ENCODE measurements at places on chromosomes 5 and 9.
A peak's percentile ranks its signal among the peaks of the same experiment; 100 is the strongest.

DNA sequence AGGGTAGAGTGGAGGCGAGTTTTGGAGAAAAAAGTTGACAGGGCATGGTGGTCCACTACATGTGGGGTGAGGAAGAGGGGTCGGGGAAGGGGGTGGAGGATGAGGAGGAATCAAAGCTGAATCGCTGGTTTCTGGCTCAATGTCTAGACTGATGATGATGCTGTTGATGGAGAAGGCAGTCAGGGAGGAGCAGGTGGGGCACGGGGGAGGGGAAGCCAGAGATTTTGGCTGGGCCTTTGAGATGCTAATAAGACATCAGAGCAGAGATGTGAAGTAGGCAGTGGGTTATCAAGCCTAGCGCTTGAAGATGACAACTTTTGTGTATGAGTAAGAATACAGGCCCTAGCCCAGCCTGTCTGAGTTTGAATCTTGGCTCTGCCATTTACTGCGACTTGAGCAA is 32.4 kb upstream of the TTC23L start:
- DNase-seq, result no peak

GRCh38 chr9:133521122-133522072 is 3.4 kb downstream of the MYMK start:
- no peak for DNase-seq

DNA sequence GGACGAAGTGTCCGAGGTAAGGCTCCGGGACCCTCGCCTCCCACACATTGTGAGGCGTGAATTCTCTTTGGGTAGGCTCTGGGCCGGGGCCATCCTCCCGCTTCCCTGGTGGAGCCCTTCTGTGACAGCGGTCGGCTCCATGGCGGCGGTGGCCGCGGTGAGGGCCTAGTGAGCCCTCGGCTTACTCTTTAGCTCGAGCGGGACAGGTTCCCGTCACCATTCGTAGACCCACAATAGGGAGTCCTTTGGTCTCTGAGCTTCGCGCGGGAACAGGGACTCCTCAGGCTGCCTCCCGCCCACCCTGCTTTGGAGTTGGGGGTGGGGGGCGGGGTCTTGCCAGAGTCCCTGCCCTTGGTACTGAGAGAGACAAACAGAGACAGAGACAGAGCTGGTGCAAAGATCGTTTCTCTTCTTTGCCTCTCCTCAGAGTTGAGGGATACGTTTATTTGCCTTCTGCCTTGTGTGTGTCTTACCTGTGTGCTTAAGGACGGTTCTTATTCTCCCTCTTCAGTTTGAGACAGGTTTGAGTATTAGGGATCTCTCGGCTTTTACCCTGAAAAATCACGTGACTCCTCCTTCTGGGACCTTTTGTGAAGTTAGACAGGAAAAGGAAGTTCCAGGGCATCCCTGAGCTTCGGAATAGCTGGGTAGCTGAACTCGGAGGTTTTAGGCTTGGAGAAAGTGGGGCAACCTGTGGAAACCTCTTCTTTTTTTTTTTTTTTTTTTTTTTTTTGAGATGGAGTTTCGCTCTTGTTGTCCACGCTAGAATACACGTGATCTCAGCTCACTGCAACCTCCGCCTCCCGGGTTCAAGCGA is 833 bp downstream of the ANKHD1 start:
- no peak for DNase-seq

DNA sequence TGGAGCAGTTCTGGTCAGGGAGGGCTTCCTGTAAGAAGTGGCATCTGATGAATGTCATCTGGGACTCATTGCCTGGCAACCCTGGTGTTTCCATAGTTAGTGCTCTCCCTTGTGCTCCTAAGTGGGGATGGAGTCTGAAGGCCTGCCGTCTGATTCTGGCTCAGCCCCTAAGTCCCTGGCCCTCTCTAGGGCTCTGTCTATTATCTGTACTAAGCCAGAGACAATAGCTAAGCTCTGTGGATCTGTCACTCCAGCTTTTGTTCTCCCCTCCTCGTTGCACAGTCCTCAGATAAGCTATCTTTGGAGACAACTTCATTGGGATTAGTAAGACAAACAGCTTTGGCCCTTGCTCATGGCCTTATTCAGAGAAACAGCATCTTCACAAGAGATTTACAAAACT is 30.6 kb upstream of the TTC1 start:
- DNase-seq, result no peak

DNA sequence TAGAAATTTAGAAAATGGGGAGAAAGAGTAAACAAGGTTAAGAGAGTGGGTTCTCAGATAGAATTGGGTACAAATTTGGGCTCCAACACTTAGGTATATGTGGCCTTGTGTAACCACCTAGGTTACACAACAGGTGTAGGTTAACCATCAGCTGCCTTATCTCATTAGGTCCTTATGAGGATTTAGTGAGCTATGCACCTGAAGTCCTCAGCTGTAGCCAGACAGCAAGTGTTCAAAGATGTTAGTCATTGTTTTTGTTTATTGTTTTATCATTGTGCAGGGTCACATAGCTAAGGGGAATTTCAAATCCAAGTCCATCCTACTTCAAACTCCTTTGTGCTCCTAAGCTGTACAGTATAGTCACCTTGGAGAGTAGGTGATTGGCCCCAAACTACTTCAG is 970 bp upstream of the TRIM32 start:
- DNase-seq, result no peak

DNA sequence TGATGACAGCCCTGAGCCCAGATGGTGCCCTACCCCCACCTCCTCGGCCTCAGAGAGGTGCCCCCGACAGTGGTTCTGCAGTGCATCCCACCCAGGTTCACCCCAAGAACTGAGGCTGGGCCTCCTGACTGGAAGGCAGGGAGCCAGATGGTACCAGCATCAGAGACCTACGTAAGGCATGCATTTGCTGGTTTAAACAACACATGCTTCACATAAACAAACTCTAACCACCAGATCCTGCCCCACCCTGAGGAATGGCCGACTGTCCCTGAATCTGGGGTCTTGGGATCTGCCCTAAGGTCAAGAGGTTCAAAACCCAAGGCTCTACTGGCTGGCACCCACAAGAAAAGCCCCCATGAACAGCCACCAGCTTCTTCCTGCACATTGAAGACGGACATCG is 73.3 kb downstream of the SECISBP2 start:
- DNase-seq, result no peak

GRCh38 chr5:64569858-64570257 is 64.0 kb downstream of the RGS7BP start:
- DNase-seq, result no peak

GRCh38 chr5:93582677-93583438 is at the start of gene NR2F1:
NR2F1 (plus strand) TSS chr5:93583222; CDS start chr5:93585024, 1,802 bp downstream.
- peak; percentile 92 for DNase-seq

GRCh38 chr9:7137571-7137970 is 379.8 kb downstream of the KDM4C start:
- no peak for DNase-seq

GRCh38 chr9:133609311-133610098 is at the start of gene FAM163B:
FAM163B (minus strand) TSS chr9:133609389; CDS start chr9:133580223, 29,166 bp downstream.
- DNase-seq, result no peak

GRCh38 chr5:176734756-176735342 is 75.5 kb upstream of the UNC5A start:
- no peak for DNase-seq

GRCh38 chr5:29720954-29721353 is 1472.5 kb upstream of the CDH6 start:
- DNase-seq, result no peak

- no peak for DNase-seq
Observed at GRCh38 chr5:69527128-69527770, 32.7 kb upstream of the GTF2H2C start.

GRCh38 chr9:126398403-126399058 is 71.9 kb downstream of the MVB12B start:
- DNase-seq, result no peak

DNA sequence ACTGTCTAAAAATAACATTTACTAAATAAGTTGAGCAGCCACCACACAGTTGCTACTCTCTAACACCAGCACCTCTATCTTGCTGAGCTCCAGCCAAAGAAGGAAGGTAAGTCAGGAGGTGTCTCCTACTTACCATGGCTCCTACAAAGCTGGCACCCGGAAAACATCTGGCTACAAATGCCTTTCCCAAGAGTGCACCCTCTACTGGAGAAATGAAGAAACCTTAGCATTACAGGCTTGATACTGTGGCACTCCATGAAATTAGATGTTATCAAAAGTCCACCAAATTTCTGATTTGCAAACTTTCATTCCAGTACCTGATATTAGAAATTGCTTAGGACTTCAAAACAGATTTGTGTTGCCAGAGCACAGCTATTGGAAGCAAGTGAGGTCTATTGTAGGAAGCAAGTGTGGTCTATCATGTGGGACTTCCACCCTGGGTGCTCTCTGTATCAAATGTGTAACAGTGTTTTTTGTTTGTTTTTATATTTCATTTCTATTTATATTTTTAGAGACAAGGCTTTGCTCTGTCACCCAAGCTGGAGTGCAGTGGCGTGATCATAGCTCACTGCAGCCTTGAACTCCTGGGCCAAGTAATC is 25.7 kb upstream of the RFK start:
- DNase-seq, result peak; percentile 9

DNA sequence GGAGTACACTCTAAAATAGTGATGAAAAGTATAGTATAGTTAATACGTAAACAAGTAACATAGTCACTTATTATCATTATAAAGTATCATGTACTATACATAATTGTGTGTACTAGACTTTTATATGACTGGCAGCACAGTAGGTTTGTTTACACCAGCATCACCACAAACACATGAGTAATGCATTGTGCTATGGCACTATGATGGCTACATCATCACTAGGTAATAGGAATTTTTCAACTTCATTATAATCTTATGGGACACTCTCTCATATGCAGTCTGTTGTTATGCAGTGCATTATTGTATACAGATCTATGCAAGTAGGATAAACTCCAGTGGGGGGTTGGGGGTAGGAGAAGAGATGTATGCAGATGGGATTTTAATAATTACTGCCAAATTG is 52.7 kb upstream of the ELL2 start:
- no peak for DNase-seq

DNA sequence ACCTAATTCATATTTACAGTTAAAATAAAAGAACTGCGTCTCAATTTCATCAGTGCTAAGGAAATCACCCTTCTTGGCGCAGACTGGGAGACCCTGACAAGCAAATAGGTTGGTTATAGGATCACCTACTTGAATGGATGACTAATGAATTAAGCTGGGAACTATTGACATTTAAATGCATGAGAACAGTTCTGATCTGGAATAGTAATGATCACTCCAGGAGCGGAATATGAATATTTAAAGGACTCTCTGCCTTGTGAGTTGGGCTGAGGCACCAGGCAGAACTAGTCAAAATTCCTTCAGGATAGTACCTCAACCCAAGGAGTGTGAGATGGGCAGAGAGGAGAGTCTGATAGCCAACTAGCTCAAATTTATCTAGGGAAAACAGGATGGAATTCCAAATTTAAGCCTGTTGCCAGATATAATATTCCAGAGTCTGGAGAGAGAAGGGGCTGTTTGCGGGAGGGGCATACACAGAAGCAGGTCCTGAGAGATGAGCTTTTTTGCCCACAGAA is 364.4 kb downstream of the CSNK1G3 start:
- no peak for DNase-seq

GRCh38 chr5:180035206-180035931 is 36.2 kb downstream of the RNF130 start:
- no peak for DNase-seq

- peak; percentile 4 for DNase-seq
Observed at GRCh38 chr5:13278148-13278547, 666.3 kb downstream of the DNAH5 start.

GRCh38 chr5:147887026-147887627 is 8.6 kb downstream of the SCGB3A2 start:
- DNase-seq, result no peak

GRCh38 chr9:127684576-127684975 is 22.2 kb upstream of the CFAP157 start:
- no peak for DNase-seq

GRCh38 chr9:1580215-1580614 is 434.9 kb upstream of the SMARCA2 start:
- DNase-seq, result no peak

DNA sequence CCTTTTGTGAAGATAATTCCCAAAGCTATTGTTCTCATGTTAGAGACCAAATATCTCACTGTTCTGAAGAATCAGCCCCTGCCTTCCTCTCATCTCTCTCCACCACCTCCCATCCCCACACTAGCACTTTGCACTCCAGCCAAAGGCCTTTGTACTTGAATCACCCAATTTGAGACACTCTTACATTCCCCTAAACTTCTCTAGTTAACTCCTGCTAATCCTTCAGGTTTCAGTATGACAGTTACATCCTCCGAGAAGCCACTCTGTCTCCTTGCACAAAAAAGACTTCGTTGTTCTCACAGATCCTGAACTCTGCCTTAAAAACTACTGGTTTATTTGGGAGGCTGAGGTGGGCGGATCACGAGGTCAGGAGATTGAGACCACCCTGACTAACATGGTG is 227.5 kb downstream of the PIK3R1 start:
- DNase-seq, result no peak

- DNase-seq, result no peak
Observed at GRCh38 chr5:7876867-7877266, 7.9 kb downstream of the MTRR start.

GRCh38 chr9:100557053-100557452 is 20.8 kb upstream of the CAVIN4 start:
- no peak for DNase-seq

- no peak for DNase-seq
Observed at GRCh38 chr9:78235256-78235761, 566 bp upstream of the CEP78 start.

GRCh38 chr5:103434057-103434456 is 128.5 kb downstream of the NUDT12 start:
- no peak for DNase-seq
